Activated naive CD4-positive, alpha-beta T cell treated with anti-CD3 and anti-CD28 coated beads for 36 hours (primary cell): ENCODE measurements at places on chromosomes 7 and 10. TPM values are rescaled to one million over a fixed set of nuclear protein-coding genes. Genes with fewer than 3 reads are reported as not detected.

DNA sequence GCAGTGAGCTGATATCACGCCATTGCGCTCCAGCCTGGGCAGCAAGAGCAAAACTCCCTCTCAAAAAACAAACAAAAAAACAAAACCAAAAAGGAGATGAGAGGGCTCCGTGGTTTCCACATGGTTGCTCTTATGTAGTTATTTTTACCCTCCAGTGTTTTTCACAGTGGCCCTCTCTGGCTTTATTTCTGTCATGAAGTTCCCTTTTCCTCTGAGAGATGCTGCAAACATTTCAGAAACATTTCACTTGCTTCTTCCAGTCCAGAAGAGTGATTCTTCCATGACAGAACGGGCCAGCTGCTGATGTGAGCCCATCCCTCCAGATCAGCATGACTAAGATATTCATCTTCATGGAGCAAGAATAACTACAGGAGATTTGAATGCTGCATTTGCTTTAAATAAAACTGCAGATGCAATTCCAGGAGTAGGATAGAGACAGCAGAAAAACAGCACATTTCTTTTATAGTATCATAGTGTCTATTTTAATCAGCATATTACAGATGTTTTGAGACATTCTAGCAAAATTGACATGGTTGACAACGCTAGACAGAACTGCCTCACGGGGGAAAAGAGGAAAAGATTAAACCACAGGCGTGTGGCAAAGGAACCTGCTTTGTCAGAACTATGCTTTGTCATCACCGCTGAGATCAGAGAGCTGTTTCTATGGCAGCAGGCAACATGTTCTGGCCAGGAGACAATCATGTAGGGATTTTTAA lies 40.3 kb downstream of the NRCAM start:
- peak; percentile 65 for DNase-seq
- H3K4me3 ChIP-seq, result no peak overlapping the region
- peaks cover 15% of the 10 kb centered on the region for H3K27me3 ChIP-seq
- peaks cover 33% of the 10 kb centered on the region for H3K4me1 ChIP-seq

The PIP4K2A gene
- total RNA-seq, result 74.1 TPM

The WEE2 gene
- total RNA-seq, result not detected

DNA sequence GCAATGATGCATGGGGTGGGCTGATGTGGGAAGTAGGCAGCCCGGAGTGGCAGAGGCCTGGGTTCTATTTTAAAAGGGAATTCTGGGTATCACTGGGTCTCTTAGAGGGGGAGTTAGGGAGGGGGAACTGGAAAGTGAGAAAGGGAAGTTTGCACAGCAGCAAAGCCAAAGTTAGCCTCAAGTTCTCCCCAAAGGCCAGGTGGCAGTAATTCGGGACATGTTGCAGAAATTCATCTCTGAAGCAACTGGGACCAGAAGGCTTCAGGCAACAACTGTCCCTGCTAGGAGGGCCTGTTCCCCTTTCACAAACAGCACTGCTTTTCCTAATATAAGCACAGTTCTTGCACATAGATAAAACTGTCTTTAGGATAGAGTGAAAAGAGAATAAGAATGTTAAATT lies 67.4 kb downstream of the NOD1 start:
- H3K4me3 ChIP-seq, result no peak overlapping the region
- no peaks in the 10 kb centered on the region for H3K36me3 ChIP-seq
- H3K27me3 ChIP-seq, result no peaks in the 10 kb centered on the region

- no peak overlapping the region for H3K4me3 ChIP-seq
- no peak for DNase-seq
- peaks cover 13% of the 10 kb centered on the region for H3K36me3 ChIP-seq
- H3K27me3 ChIP-seq, result no peaks in the 10 kb centered on the region
- H3K4me1 ChIP-seq, result no peaks in the 10 kb centered on the region
Measured at GRCh38 chr10:35178331-35178730, 51.7 kb downstream of the CREM start.

The MYL10 gene
- total RNA-seq, result not detected

DNA sequence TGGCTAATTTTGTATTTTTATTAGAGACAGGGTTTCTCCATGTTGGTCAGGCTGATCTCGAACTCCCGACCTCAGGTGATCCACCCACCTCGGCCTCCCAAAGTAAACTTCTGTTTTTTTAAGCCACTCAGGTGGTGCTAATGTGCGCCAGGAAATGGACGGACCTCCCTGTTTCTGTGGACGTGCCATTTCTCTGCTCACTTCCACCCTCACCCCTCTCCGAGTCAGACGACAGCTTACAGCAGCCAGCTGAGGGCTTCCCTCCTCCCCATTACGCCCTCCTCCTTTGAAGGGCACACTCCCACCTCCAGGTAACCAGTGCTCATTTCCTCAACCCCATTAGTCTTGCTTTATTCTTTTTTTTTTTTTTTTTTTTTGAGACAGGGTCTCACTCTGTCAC lies 41.7 kb upstream of the EZH2 start:
- H3K4me1 ChIP-seq, result peaks cover 71% of the 10 kb centered on the region
- H3K36me3 ChIP-seq, result peaks cover 19% of the 10 kb centered on the region
- peak overlapping the region; percentile 92 for H3K27ac ChIP-seq
- H3K27me3 ChIP-seq, result no peaks in the 10 kb centered on the region
- no peak overlapping the region for H3K4me3 ChIP-seq

- H3K4me3 ChIP-seq, result no peak overlapping the region
- H3K27me3 ChIP-seq, result peaks cover 12% of the 10 kb centered on the region
- H3K27ac ChIP-seq, result no peak overlapping the region
- no peak for DNase-seq
- H3K36me3 ChIP-seq, result no peaks in the 10 kb centered on the region
Measured at GRCh38 chr10:100129424-100129823, 47.8 kb upstream of the CPN1 start.

DNA sequence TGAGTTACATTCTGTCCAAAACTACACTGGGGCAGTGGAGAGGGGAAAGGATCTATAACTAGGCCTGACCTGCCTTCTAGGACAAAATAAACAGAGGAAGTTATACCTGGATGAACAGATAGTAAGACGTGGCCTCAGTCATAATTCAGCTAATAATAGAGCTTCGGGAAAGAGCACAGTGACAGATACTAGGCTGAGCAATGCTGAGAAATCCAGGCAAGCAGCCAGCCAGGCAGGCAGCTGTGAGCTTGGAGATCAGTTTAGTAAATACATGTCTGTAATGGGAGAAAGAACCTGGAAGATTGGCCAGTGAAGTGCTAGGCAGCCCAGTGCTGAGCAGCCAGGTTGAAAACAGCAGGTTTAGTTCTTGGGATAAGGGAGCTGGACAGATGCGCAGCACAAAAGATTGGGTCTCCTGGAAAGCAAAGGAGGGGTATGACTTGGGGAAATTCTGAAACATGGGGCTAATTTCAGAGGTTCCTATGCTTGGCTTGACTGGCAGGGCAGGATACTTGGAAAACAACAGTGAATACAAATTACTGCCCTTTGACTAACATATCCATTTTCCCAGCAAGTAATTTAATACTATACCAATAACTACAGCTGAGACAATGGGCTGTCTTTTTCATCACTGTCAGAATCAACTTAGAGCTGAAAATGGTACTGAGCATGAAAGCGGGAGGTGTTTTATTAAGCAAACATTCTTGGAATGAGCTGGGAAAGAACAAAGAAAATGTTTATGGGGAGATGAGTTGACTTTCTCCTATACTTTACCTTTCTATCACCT lies 140.8 kb downstream of the DGKB start:
- no peaks in the 10 kb centered on the region for H3K36me3 ChIP-seq
- H3K27ac ChIP-seq, result no peak overlapping the region

The PIP gene
- not detected for total RNA-seq

DNA sequence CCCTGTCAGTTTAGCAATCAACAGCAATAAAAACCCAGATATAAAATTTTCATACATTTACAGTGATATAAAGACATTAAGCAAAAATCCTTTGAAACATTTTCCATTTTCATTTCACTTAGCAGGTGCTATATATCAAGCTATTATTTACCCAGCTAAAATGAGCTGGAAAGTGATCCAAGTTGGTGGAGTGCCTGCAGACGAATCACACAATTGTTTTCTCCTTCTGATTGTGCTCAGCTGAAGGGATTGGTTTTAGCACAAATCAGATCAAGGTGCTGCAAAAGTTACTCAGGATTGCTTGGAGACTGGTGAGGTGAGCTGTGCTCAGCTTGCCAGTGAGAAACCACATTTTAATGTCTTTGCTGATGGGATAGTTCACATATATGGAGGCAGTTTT lies 138.1 kb downstream of the LRMDA start:
- H3K4me3 ChIP-seq, result no peak overlapping the region
- no peak for DNase-seq
- no peak overlapping the region for H3K27ac ChIP-seq
- no peaks in the 10 kb centered on the region for H3K36me3 ChIP-seq

DNA sequence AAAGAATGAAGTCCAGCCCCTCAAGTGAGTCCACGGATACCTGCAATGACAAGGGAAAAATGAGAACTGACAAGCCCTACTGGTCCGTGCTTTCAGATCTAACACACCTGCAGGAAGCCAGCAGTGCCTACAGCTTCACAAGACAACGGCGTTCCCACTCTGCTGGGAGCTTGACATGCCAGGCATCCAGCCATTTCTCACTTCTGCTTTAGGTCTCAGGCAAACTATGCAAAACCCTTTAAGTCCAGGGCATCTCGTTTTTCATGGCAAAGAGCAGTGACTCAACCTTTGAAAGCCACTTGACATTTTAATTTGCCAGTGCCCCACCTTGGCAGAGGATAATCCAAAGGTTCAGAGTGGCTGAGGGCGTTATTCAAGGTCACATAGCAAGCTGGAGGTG lies 49.1 kb upstream of the GPAM start:
- no peaks in the 10 kb centered on the region for H3K36me3 ChIP-seq
- no peak overlapping the region for H3K4me3 ChIP-seq
- no peaks in the 10 kb centered on the region for H3K4me1 ChIP-seq
- peaks cover 4% of the 10 kb centered on the region for H3K27me3 ChIP-seq
- no peak for DNase-seq
- H3K27ac ChIP-seq, result no peak overlapping the region

The EMX2 gene
- total RNA-seq, result not detected

GRCh38 chr7:44618045-44618444 lies 11.6 kb downstream of the OGDH start:
- H3K4me1 ChIP-seq, result peaks cover 80% of the 10 kb centered on the region
- peak overlapping the region; percentile 95 for H3K27ac ChIP-seq
- H3K36me3 ChIP-seq, result peaks cover 11% of the 10 kb centered on the region
- H3K27me3 ChIP-seq, result no peaks in the 10 kb centered on the region

GRCh38 chr10:45502458-45502857 lies 128.4 kb downstream of the ALOX5 start:
- H3K36me3 ChIP-seq, result peaks cover 2% of the 10 kb centered on the region
- H3K4me1 ChIP-seq, result peaks cover 7% of the 10 kb centered on the region
- no peaks in the 10 kb centered on the region for H3K27me3 ChIP-seq
- no peak overlapping the region for H3K4me3 ChIP-seq
- H3K27ac ChIP-seq, result no peak overlapping the region
- DNase-seq, result no peak

- peak overlapping the region; percentile 15 for H3K4me3 ChIP-seq
- H3K27ac ChIP-seq, result no peak overlapping the region
- H3K4me1 ChIP-seq, result peaks cover 6% of the 10 kb centered on the region
- peaks cover 62% of the 10 kb centered on the region for H3K27me3 ChIP-seq
Measured at GRCh38 chr7:29806995-29807841, 910 bp downstream of the WIPF3 start.

DNA sequence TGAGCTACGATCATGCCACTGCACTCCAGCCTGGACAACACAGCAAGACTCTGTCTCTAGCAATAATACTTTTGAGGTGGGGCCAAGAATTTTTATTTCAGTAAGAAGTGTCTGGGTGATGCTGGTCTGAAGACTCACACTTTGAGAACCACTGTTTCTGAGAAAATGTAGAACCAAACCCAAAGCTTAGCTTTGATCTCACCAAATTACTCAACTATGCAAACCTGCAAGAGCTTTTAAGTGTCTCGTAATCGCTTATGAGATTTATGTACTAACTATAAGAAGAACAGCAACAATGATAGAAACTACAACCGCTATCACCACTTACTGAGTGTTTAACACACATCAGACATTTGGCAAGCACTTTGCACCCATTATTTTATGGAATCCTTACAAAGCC lies 29.5 kb downstream of the APBB1IP start:
- H3K27me3 ChIP-seq, result no peaks in the 10 kb centered on the region
- no peak overlapping the region for H3K4me3 ChIP-seq
- H3K4me1 ChIP-seq, result peaks cover 85% of the 10 kb centered on the region

DNA sequence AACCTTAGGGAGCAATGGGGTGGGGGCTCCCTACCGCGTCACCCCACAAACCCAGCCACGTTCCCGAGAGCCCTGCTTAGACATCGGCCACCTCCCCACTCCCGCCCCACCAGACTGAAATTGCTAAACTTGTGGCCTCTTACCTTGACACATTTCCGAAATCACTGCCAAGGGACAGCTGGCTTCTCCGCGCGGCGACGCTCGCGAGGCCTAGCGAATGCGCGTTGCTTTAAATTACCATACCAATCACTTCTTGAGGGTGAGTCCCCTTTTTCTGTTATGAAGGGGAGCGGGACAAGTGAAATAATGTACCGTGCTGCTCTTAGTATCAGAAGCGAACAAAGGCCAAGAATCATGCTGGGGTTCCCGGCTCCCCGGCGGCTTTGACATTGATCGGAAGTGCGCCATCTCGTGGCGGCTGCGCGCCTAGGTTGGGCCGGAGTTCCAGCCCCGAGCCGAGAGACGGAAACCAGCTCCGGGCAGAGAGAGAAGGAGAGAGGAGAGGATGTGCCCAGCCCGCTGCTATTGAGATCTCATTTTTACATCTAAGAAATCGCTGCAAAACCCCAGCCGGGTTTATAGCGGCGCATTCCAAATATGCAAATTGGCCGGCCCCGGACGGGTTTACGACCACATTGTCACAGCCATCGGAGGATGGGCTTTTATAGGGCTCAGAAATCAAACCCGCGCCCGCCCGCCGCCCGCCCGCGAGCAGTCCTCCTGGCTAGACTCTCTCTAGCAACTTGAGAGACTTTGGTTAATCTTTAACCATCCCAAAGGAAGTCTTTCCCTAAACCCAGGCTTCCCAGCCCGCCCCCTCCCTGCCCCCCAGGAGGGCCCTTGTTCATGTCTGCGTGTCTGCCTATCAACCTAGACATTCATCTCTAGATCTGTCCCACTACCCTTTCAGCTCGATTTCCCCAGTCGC lies 5.3 kb downstream of the HOXA11 start:
- H3K4me3 ChIP-seq, result peak overlapping the region; percentile 4
- DNase-seq, result peak; percentile 57
- no peaks in the 10 kb centered on the region for H3K36me3 ChIP-seq
- peaks cover 8% of the 10 kb centered on the region for H3K4me1 ChIP-seq
- no peak overlapping the region for H3K27ac ChIP-seq

GRCh38 chr7:151844825-151845200 lies 32.1 kb downstream of the PRKAG2 start:
- H3K27ac ChIP-seq, result no peak overlapping the region
- H3K4me3 ChIP-seq, result no peak overlapping the region
- no peak for DNase-seq
- peaks cover 2% of the 10 kb centered on the region for H3K4me1 ChIP-seq
- H3K27me3 ChIP-seq, result no peaks in the 10 kb centered on the region
- no peaks in the 10 kb centered on the region for H3K36me3 ChIP-seq
